NCI-H526 (cell line): ENCODE measurements at places on chromosomes 6 and 20.

DNA sequence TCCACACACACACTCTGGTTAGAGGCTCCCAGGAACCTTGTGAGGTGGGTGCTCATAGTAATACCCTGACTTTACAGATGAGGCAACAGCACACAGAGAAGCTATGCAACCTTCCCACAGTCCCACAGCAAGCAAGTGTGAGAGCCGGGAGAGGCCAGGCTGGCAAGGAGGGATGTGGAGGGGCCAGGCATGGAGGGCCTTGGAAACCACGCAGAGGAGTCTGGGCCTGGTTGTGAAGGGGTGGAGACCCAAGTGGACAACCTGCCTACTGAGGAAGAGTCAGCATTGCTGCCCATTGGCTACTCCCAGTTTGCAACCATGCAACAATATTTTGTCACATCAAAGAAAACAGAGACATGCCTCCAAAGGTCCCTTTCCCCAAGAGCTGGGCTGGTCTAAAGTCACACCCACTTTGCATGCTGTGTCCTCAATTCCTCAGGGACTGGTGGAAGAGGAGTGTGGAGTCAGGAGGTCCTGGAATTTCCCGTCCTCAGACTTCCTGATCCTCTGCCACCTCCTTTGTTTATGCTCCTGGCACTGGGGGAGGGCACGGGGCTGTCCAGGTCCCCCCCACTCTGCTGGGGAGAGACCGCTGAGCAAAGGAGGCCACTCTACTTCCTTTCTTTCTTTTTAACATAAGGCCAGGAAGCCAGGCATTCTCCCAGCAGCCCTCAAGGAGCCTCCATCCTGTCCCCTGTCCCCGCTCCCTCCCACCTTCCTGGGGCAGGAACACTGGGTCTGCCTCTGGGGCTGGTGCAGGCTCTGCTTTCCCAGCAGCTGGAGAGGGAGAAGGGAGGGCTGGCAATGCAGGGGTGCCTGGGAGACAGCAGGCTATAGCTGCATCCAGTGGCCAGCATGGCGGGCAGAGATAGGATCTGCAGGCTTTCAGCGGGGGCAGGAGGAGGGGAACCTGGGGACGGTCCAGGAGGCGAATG is 68.3 kb downstream of the NOL4L start:
- peak; percentile 37 for DNase-seq

DNA sequence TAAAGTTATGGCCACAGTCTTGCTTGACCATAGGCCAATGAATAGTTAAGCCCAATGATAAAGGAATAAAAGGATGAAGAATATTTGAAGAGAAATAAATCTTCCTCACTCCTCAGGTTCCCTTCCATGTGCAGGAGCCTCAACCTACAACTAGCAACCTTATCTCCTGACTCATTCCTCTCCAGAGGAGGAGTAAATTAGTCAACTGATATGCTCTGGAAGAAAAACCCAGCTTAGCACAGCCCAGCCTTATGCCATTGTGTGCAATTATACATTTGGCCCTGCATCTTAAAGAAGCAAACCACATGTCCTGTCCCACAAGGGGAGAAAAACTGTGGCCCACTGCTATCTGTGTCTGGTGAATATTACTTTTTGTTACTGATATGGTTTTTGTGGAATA is 82.1 kb downstream of the PHIP start:
- DNase-seq: no peak

- DNase-seq: peak; percentile 20
Observed at GRCh38 chr20:50471231-50471630, 39.0 kb upstream of the PTPN1 start.

DNA sequence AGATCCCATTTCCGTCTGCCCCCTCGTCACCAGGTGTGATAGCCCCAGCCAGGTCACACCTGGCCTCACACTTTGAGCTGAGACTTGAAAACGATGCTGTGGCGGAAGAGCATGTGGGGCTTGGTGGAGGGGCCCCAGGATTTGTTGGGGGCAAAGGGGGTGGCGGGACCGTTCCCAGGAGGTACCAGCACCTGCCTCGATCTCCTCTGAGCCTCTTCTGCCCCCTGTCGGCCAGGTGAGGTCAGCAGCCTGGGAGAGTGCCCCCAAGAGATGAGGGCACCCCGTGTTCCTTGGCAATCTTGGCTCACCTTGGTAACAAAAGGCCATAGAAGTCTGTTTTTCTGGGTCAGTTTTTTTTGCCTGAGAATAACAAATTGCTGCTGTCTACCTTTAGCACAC is 25.4 kb downstream of the SPATA2 start:
- no peak for DNase-seq

GRCh38 chr6:167730441-167730840 is 96.3 kb upstream of the AFDN start:
- no peak for DNase-seq

- DNase-seq: no peak
Observed at GRCh38 chr6:162882801-162883481, 155.2 kb downstream of the PACRG start.

- DNase-seq: no peak
Observed at GRCh38 chr6:35955071-35955470, 34.2 kb upstream of the SRPK1 start.

DNA sequence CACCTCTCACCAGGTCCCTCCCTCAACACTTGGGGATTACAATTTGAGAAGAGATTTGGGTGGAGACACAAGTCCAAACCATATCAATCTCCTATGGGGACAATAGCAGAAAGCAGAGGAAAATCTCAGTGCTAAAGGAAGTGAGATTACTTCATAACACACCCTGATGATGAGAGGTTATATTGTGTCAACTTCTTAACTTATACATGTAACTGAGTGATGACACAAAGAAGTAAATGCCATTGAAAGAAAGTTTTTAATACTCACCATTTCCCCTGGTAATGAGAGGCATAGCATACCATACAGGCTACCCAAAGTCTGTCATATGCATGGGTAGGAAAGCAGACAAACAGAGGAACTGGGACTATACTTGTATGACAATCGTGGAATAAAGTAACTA is 137.2 kb downstream of the MMUT start:
- DNase-seq: no peak

DNA sequence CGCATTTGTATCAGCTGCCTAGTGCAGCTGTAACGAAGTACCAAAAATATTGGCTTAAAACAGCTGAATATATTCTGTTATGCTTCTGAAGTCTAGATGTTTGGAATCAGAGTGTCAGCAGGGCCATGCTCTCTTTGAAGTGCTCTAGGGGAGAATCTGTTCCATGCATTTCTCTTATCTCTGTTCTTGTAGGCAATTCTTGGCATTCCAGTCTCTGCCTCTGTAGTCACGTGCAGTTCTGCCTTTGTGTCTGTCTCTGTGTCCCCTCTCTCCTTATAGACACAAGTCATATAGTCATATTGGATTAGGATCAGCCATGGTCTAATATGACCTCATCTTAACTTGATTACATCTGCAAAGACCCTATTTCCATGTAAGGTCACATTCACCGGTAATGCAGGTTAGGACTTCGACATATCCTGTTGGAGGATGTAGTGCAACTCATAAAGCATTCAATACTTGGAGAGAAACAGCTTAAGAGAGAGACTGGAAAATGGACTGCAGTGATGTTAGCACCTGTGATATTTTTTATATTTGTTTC is 18.6 kb downstream of the FAM83B start:
- DNase-seq: no peak

- DNase-seq: no peak
Observed at GRCh38 chr6:15341311-15342001, 95.6 kb downstream of the JARID2 start.

GRCh38 chr6:166488076-166488685 is 98.3 kb downstream of the RAMACL start:
- DNase-seq: no peak

DNA sequence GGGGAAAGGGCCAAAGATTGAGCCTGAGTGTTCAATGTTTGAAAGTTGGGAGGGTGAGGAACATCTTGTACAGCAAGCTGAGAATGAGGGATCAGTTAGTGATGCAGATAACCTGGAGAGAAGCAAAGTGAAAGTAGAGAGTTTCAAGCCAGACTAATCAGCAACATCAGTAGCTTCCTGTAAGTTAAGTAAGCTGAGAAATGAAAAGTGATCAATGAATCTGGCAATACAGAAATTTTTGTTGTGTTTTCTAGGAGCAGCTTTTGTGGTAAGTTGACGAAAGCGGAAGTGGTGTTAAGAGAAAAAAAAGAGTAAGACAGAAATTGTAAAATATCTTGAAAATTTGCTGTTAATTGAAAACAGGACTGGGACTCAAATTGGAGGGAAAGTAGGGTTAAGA is 855.5 kb upstream of the MAP3K7 start:
- no peak for DNase-seq

GRCh38 chr6:28809947-28810658 is 113.7 kb downstream of the TRIM27 start:
- DNase-seq: no peak

- no peak for DNase-seq
Observed at GRCh38 chr6:37099442-37099841, 70.5 kb upstream of the PIM1 start.

GRCh38 chr20:35458388-35458787 is 3.0 kb downstream of the CEP250 start:
- no peak for DNase-seq

GRCh38 chr6:125558907-125559306 is 190.5 kb upstream of the HEY2 start:
- DNase-seq: no peak

DNA sequence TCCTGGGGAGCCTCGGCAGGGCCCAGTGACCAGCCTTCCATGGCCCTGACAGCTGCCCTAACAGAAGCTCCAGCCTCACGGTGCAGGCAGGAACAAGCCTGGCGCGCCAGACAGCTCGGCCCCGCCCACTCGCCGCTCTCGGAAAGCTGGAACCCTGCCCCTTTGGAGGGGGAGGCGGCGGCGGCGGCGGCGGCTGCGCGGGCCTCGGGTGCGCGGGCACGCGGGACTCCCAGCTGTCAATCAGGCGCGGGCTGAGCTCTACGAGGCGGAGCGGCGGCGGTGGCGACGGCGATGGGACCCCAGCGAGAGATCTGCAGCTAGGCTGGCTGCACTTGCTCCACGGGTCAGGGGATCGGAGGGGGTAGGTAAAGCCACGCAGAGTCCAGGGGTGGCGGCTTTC is at the start of gene NRSN1:
Gene NRSN1 (plus strand): TSS at position 236 of the 400 bp plus-strand sequence. CDS start 8,113 bp downstream, outside the sequence.
- DNase-seq: peak; percentile 88

DNA sequence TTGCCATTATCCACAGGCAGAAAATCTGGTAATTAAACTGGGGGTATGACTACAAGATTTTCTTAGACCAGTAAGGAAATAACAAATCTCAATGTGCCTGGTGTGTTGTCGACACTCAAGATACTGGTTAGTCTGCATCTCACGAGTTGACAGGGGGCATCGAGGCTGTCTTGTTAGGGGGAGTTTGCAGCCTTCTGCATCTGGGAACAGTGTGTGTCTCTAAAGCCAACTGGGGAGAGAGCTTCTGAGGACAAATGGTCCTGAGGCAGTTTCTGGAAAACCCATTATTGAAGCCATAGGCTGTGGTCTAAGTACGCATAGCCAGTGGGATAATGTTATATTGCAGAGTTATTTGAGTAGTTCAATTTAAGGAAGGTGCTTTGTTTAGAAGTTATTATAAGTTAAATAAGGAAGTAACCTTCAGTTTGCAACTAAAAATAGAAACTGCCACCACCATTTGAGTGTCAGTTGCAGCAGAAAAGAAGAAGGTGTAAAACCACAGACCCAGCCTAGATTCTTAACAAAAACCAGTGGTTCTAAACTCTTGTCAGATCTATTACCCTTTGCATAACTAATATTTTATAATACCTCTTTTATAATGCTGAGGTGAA is 15.4 kb upstream of the MAPK13 start:
- DNase-seq: no peak

- no peak for DNase-seq
Observed at GRCh38 chr6:40948570-40948969, 90.5 kb downstream of the UNC5CL start.

- DNase-seq: no peak
Observed at GRCh38 chr6:118387921-118388701, 160.0 kb upstream of the PLN start.

DNA sequence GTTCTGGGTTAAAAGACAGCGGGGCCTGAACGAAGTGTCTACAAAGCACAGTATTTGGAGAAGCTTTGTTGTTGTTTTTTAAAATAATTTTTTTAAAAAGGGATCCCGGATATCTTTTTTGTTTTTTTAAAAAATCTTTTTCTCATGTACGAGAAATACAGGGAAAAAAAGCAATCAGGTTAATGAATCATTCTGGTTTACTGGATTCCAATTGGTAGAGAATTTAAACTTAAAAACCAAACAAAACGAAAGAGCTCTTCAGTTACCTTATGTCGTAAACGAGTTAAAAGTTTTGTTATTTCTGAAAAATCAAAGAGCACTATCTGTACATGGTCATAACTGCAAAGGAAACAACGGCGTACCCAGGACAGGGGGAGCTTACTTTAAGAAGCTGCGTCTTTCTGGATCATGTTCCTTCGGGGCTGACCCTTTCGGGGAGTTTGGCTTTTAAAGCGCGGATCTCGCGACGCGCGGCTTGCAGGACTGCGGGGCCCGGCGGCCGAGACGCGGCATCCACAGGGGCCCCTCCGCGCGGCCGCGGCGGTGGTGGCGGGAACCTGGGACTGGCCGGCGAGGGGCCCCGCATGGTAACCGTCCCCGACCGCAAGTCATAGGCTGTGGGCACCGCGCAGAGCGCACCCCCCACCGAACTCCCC is 927 bp downstream of the IL20RA start:
- no peak for DNase-seq

DNA sequence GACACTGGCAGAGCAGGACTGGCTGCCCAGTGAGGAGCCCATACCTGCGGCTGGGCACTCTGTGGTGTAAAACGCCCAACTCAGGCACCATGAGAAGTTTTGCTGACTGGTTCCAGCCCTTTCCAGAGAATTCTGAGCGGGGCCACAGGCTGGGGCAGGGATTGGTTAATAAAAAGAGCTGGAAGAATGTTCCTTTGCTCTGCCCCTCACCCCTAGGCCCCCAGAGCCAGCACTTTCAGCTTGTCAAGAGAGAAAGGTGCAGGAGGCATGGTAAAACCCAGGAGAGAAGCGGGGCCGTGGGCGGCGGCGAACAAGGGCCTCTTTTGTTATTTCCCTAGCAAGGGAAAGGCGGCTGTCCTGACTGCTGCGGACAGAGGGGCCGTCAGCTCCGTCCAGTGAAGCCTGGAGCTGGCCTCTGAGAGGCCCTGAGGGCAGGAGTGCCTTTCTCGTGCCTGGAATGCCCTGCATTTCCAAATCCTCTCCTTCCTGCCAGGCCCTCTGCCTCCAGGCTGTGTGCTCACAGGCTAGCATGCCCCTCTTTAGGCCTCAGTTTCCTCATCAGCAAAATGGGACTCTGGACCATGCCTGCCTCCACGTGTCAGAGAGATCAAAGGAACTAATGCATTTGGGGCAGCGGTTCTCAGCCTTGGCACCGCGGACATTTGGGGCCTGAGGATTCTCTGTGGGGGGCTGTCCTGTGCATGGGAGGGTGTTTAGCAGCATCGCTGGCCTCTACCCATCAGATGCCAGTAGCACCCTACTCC is 12.9 kb downstream of the SLC13A3 start:
- DNase-seq: no peak

DNA sequence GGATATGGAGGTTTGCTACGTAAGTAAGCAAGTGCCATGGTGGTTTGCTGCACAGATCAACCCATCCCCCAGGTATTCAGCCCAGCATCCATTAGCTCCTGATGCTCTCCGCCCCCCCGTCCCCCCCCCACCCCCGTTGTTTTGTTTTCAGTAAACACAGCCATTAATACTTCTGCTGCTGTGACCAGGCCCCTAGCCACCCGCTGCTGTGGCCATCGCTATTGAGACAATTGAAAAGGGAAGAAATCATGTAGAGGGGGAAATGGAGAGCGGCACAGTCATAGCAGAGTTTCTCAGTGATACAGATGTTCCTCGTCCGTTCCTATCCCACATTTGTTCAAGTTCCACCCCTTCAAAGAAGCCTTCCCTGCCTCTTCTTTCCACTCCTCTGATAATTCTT is 24.9 kb downstream of the SLC35D3 start:
- no peak for DNase-seq

- DNase-seq: no peak
Observed at GRCh38 chr6:1348675-1349074, 36.8 kb downstream of the FOXQ1 start.

- DNase-seq: peak; percentile 21
Observed at GRCh38 chr6:32666420-32667300, at the start of gene HLA-DQB1. TSS of gene HLA-DQB1 (minus strand) at chr6:32666657. CDS start at chr6:32666607, 50 bp downstream.
